PC-9 (cell line): ENCODE measurements at places on chromosomes 1 and 21.

DNA sequence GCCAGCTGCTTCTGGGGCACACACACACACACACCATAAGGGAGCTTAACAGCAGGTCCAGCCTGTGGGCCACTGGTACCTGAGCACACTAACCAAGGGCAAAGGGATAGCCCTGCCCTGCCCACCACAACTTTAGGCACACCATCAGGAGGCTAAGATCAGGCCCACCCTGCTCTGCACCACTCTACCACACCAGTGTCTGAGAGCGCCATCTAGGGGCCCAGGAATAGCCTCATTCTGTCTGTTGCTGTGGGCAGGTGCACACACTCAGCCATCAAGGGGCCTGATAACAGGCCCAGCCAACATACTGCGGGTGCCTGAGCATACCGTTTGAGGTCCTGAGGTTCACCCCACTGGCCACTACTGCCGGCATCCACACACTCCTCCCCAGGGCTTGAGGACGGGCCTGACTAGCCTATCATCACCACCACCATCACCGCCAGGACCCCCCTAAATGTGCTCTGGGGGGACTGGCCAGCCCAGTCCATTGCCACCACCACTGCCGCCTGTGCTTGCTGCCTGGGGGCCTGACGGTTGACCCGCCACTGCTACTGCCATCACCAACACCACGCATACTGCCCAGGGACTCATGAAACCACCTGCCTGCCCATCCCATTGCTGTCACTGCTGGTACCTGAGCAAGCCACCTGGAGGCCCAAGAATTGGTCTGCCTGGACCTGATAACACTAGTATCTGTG is 31.3 kb downstream of the NSL1 start:
- DNase-seq, result no peak
- no peaks in the 10 kb centered on the region for H3K4me1 ChIP-seq
- H3K27ac ChIP-seq, result no peak overlapping the region
- no peaks in the 10 kb centered on the region for H3K27me3 ChIP-seq
- H3K36me3 ChIP-seq, result no peaks in the 10 kb centered on the region

DNA sequence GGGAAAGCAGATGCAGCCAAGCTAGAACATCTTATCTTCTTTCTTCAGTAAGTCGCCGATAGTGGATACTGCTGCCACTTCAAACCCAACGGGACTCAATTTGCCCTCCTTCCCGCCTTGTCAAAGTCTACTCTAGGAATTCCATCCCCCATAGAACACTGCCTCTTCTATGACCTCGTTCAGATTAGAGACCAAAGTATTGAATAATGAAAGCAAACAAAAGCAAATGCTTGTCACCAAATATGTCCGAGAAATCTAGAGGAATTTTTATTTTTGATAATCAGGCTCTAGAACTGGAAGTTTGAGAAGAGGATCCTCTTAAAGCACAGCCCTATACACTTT is 853 bp upstream of the RRAGC start:
- peaks cover 23% of the 10 kb centered on the region for H3K4me1 ChIP-seq
- H3K4me3 ChIP-seq, result peak overlapping the region; percentile 72
- H3K36me3 ChIP-seq, result peaks cover 26% of the 10 kb centered on the region
- DNase-seq, result no peak
- no peak overlapping the region for H3K27ac ChIP-seq
- no peaks in the 10 kb centered on the region for H3K27me3 ChIP-seq

- no peaks in the 10 kb centered on the region for H3K27me3 ChIP-seq
- DNase-seq, result no peak
- no peak overlapping the region for H3K27ac ChIP-seq
Measured at GRCh38 chr1:117341123-117341522, 26.1 kb upstream of the MAN1A2 start.

- no peaks in the 10 kb centered on the region for H3K4me1 ChIP-seq
- peak; percentile 31 for DNase-seq
- H3K36me3 ChIP-seq, result no peaks in the 10 kb centered on the region
- no peak overlapping the region for H3K4me3 ChIP-seq
- no peak overlapping the region for H3K27ac ChIP-seq
Measured at GRCh38 chr1:112209493-112209892, 186.5 kb upstream of the CTTNBP2NL start.

DNA sequence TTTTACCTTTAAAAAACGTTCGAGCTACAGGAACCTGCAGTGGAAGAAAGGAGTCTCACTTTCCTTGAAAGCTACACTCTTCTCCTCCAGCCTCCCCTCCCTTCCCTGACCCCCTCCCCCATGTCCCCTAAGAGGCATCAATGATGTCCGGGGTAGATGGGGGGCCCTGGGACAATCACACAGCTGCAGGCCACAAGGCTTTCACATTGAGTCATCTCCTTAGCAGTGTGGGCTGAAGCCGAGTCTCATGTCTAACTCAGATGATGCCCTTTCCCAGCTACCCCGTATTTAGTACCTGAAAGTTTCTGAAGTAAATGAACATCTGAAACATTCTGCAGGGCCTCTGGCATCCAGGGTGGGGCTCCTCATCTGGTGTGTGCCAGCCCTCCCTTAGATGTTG is 6.3 kb upstream of the GPR25 start:
- DNase-seq, result no peak
- no peaks in the 10 kb centered on the region for H3K4me1 ChIP-seq
- H3K27me3 ChIP-seq, result no peaks in the 10 kb centered on the region
- no peak overlapping the region for H3K27ac ChIP-seq
- H3K4me3 ChIP-seq, result no peak overlapping the region
- H3K36me3 ChIP-seq, result peaks cover 5% of the 10 kb centered on the region; the same call in 1 of the 2 replicates
